ENCODE measurements at places on chromosomes 12 and 14. TPM values are rescaled to one million over a fixed set of nuclear protein-coding genes. Genes with fewer than 3 reads are reported as not detected.

- DNase-seq = no peak
Measured at GRCh38 chr12:54026640-54027441, 1.4 kb upstream of the HOXC6 start.

MYBPC1 gene
- not detected for polyA plus RNA-seq

DNA sequence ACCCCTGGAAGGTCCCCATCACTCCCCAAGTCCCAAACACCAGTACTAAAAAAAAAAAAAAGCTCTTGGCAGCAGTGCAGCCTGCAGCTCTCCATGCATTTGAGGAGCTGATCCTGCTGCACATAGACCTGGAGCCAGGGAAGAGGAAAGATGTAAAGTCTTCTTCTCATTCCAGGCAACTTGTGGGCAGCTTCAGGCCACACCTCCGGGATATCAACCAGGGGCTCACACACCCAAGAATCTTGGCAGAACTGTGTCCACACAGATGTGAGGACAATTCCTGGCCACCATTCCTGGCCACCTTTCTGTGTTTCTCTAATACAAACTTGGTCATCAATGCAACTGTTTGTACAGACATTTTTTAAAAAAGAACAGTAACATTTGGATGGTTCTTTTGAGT, 72.7 kb downstream of the TMEM132C start:
- no peak for DNase-seq

GRCh38 chr14:70654632-70655031, 12.9 kb downstream of the TTC9 start:
- DNase-seq = no peak

DNA sequence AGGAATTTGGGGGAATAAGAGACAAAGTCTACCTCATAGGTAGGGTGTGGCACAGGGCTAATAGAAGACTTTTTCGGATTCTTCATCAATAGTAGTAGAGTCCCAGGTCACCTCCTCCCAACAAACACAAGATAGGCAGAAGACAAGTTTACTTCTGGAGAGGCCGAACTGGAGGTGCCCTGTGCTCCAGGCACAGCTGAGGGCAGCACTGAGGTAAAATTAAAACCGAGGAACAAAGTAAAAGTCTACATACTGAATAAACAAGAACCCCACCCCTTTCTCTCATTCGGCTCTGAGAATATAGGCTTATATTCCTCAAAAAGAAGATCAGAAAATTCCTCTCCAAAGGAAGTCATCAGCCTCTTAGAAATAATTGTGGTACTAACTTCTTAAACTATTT, 161.5 kb downstream of the SEC23A start:
- no peak for DNase-seq

C14orf132 gene
- polyA plus RNA-seq = 30.7 TPM

DNA sequence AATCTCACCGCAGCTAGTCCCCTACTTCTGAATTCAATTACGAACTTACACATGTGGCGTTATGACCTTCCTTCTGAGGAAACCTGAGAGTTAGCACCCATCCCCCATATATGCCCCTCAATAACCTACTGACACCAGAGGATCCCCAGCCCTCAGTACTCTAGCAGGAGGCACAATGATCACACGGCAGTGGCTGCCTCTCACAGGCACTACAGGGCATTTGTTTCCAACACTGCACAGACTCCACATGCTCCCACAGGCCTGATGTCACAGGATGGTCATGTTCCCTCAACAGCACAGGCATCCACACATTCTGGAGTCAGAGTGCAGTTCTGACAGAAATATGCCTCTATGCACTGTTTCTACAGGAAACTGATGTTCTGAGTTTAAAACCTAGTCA, 17.4 kb downstream of the PPP1CC start:
- no peak for DNase-seq

DNA sequence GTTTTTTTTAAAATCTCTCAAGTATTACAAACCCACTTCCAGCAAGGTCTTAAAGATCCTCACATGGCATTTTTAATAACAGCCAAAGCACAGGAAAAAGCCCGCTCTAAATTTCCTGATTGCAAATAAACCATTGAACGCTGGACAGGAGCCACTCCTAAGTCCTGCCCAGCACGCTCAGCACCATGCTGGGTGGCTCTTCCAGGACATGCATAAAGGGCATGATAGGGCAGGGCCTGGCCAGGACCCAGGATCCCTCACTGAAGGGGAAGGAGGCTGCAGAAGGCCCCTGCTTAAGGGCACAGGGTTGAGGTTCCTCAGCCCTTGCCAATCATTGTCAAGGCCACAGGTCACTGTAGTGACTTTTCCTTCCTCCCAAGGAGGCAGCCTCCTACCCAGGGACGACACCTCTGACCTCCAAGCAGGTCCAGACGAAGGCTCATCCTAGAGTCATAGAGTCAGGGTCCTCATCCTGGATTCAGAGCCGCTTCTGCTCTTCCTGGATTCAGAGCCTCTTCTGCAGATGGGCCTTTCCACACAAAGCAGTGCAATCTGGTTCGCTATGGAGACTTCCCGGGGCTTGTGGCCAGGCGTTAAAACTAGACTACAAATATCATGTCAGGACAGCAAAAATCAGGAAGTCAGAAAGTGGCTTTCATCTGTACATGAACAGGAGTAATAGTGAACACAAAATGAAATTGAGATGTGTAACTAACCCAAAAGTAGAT, 123.8 kb downstream of the GCH1 start:
- no peak for DNase-seq

- DNase-seq = no peak
Measured at GRCh38 chr14:68874746-68875155, 81.9 kb upstream of the ZFP36L1 start.

DNA sequence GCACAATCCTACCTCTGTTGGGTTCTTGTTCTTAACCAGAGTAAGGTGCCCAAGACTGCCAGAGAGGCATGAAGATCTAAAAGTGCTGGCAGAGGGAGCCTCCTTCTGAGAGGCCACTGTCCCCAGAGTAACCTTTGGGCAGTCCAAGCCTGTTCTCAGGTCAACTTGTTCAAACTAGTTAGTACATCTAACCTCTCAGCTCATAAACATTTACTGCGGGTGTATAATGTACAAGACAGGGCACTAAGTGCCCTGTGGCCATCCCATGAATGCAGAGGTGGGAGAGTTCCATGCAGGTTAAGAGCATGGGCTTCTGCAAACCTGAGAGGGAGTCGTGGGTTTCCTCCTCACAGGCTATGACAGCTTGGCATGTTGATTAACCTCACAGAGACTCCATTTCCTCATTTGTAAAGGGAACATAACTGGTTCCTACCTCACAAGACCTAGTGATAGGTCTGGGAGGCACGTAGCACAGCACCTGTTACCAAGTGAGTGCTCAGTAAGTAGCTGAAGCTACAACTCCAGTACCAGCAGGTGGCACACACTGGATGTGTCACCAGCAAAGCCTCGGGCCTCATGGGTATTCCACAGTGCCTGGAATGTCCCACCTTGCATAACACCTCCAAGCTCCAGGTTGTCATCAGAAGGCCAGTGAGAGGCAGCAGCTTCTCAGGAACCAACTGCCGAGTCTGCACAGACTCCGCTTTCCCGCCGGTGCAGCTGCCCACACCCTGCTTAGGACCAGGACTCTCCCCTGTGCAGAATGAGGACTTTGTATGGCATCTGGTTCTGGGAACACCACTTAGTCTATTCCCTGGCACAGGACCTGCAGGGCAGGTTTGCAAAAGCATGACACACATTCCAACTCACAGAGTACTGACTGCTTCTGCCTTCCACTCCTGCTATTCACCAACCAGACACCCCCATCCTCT, 4.4 kb downstream of the VDR start:
- no peak for DNase-seq

GRCh38 chr12:48311313-48311712, 39.4 kb downstream of the ZNF641 start:
- peak; percentile 4 for DNase-seq

CLEC4A gene
- polyA plus RNA-seq = 2.2 TPM

- DNase-seq = no peak
Measured at GRCh38 chr14:50333014-50333509, 20.9 kb downstream of the DMAC2L start.

DNA sequence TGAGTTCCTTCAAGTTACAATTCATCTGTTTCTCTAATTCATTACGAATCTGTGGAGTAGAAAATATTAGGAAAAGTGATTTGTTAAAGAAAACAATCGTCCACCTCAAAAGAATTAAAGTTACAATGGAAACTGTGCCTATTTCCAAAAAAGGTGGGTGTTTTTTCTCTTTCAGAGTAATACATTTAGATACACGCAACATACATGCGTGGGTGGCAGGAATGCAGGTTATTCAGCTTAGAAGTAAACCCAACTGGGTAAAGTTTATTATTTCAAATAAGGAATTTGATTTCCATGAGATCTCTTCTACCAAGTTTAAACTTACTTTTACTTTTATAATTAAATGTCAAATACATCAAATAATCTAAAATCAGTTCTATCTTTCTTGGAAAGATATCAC, 52.2 kb downstream of the SSH1 start:
- no peak for DNase-seq

PRICKLE1 gene
- polyA plus RNA-seq = 45.8 TPM

DNA sequence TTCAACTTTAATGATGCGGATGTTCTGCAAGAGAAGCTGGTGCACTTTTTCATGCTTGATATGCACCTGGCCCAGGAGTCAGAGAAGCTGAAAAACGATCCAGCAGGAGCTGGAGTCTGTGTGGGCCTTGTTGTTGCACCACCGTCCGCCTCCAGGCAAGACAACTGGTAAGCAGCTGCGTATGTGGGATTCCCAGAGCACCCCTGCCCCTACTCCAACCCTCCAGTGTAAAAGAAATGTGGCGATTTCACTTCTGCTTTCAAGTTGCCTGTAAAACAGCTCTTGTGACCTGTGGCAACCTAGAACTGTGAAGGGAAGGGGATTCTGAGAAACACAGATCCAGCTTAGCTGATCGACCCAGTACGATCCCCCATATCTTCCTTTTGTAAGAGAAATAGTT, 154.1 kb upstream of the PELI2 start:
- DNase-seq = no peak

SARNP gene
- 105 TPM for polyA plus RNA-seq

SIX1 gene
- 8.4 TPM for polyA plus RNA-seq

DNA sequence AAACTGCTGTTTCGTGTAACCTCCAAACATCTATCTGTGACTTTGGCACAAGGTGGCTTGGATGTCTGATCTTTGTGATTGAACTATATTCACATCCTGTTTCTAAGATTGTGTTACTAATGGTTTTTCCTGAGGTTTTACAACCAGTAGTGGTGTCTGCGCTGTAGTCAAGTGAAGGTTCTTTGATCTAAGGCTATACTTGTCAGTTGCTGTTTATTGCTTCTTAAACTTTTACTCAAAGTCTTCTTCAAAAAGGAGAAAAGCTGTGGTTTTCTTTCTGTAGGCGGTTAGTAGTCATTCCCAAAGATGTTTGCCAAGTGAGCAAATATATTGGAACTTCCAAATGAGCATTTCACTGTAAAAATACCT, 12.3 kb upstream of the CALM1 start:
- no peak for DNase-seq

DNA sequence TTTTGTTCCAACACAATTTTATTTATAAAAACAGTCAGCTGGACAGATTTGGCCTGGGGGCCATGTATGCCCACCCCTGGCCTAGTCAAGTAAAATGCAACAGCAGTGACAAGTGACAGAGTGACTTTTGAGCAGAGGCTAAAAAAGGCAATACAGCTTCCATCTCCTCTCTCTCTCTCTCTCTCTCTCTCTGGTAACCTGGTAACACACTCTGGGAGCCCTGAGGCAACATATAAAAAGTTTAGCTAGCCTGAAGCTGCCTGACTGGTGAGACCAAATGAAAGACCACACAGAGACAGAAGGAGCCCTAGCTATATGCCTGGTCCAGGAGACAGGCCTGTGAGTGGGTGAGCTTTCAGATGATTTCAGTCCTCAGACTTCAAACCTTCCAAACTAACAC, 105.4 kb downstream of the DENND5B start:
- DNase-seq = no peak

GRCh38 chr12:26123482-26123980, 1.3 kb downstream of the BHLHE41 start:
- DNase-seq = no peak

GRCh38 chr14:47442211-47442610, 233.2 kb downstream of the MDGA2 start:
- peak; percentile 4 for DNase-seq

TSPAN9 gene
- 86.6 TPM for polyA plus RNA-seq

DPF3 gene
- polyA plus RNA-seq = 3.6 TPM

GRCh38 chr14:76673261-76673660, 88.0 kb upstream of the VASH1 start:
- no peak for DNase-seq

GRCh38 chr14:75310295-75311111, 31.9 kb downstream of the FOS start:
- peak; percentile 84 for DNase-seq

MAP3K9 gene
- 5.4 TPM for polyA plus RNA-seq

GRCh38 chr12:14367040-14367661, 1.7 kb downstream of the ATF7IP start:
- peak; percentile 38 for DNase-seq

TMEM121 gene
- polyA plus RNA-seq = 5.4 TPM

- no peak for DNase-seq
Measured at GRCh38 chr14:24032727-24033418, 18.9 kb upstream of the CARMIL3 start.

GRCh38 chr14:23114669-23115038, 4.4 kb downstream of the CEBPE start:
- no peak for DNase-seq

GRCh38 chr12:9081667-9082427, 33.9 kb downstream of the A2M start:
- no peak for DNase-seq

GRCh38 chr14:92959761-92960680, 37.1 kb downstream of the CHGA start:
- DNase-seq = no peak

DNA sequence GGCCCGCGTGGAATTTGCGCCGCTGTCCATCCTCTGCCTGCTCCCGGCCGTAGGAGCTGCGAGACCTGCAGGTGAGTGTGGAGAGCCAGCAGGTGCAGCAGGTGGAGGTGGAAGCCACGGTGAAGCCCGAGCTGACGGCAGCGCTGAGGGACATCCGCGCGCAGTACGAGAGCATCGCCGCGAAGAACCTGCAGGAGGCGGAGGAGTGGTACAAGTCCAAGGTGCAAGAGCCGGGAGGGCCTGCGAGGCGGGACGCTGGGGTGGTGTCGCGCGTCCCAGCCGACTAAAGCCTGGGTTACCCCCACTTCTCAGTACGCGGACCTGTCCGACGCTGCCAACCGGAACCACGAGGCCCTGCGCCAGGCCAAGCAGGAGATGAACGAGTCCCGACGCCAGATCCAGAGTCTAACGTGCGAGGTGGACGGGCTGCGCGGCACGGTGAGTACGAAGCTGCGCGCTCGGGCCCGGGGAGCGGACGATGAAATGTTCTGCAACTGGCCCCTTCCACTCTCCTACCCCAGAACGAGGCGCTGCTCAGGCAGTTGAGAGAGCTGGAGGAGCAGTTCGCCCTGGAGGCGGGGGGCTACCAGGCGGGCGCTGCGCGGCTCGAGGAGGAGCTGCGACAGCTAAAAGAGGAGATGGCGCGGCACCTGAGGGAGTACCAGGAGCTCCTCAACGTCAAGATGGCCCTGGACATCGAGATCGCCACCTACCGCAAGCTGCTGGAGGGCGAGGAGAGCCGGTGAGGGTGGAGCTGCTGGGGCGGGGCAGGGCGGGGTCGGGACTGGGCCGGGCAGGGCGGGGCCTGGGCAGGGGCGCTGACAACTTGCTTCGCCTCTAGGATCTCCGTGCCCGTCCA, 2.1 kb downstream of the PRPH start:
- no peak for DNase-seq
